Stimulated activated CD8-positive, alpha-beta memory T cell treated with anti-CD3 and anti-CD28 coated beads, Interleukin-4, amount 100 ng/mL, for 4 hours (primary cell): ENCODE measurements at places on chromosomes 16 and 17.

GRCh38 chr17:17001874-17002520, 30.1 kb upstream of the TNFRSF13B start:
- DNase-seq, result peak; percentile 48

GRCh38 chr16:63453261-63453660, 1417.0 kb upstream of the CDH8 start:
- no peak for DNase-seq

GRCh38 chr17:43338886-43339516, 59.8 kb upstream of the ARL4D start:
- peak; percentile 35 for DNase-seq

GRCh38 chr16:55735120-55735781, 79.5 kb downstream of the SLC6A2 start:
- no peak for DNase-seq

DNA sequence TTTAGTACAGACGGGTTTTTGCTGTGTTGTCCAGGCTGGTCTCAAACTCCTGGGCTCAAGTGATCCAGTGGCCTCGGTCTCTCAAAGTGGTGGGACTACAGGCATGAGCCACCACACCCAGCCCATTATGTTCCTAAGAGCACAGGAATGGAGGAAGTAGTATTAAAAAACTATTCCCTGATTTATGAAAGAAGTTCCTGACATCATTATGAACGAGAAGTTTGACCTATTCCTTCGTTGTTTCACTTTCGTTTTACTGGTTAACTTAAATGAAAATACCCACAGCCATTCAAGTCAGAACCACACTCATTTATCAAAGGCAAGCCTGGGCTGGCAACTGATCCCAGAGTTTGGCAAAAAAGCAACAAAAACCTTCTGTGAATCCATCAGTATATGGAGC, 13.5 kb upstream of the CBX4 start:
- no peak for DNase-seq

DNA sequence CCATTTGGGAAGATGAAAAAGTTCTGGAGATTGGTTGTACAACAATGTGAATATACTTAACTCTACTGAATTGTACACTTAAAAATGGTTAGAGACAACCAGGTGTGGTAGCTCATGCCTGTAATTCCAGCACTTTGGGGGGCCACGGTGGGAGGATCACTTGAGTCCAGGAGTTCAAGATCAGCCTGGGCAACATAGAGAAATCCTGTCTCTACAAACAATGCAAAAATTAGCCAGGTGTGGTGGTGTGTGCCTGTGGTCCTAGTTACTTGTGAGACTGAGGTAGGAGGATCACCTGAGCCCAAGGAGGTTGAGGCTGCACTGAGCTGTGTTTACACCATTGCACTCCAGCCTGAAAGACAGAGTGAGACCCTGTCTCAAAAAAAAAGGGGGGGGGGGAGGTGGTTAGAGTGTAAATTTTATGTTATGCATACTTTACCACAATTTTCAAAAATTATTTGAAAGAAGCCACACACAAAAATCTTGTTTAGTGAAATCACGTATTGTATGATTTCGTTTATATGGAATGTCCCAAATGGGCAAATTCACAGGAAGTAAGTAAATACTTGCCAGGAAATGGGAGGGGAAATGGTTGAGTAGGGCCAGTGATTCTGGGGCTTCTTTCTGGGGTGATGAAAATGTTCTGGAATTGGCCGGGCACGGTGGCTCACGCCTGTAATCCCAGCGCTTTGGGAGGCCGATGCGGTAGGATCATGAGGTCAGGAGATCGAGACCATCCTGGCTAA, 37.1 kb upstream of the AMZ2 start:
- DNase-seq, result no peak

DNA sequence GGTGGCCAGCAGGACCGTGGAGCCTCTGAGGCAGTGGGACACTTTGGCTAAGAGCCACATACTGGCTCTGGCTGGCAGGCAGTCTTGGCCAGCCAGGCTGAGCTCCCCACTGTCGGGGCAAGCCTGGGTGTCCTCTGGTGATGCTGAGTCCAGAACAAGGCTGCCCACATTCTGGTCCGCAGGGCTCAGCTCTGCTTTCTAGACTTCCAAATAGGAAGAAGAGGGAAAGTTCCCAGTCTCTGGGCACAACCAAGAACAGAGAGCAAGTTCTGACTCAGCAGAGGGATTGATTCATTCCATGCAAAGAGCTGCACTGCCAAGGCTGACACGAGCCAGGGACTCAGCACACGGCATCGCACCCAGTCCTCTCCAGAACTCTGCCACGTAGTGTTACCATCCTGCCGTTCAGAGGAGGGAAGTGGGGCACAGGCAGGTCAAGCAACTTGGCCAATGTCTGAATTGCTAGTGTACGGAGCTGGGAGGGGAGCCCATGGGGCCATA, 58.9 kb downstream of the NOS2 start:
- DNase-seq, result no peak

DNA sequence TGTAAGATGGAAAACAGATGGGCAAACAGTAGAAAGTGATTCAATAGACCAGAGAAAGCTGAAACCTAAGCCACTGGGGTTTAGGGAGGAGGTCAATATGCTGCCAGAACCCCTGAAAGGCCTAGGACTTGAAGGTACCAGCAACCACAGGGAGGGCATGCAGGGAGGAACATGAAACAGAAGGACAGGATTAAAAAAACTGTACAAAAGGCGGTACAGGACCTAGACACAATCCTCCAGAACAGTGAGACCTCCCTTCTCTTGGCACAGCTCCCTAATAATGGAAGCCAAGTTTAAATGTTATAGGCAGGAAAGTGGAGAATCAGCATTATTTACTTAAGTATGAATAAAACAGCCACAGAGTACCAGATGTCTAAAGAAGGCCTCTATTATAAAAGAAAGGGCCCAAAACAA, 105.5 kb downstream of the SPAG9 start:
- no peak for DNase-seq

- DNase-seq, result no peak
Measured at GRCh38 chr16:82119405-82119804, 50.6 kb downstream of the MPHOSPH6 start.

DNA sequence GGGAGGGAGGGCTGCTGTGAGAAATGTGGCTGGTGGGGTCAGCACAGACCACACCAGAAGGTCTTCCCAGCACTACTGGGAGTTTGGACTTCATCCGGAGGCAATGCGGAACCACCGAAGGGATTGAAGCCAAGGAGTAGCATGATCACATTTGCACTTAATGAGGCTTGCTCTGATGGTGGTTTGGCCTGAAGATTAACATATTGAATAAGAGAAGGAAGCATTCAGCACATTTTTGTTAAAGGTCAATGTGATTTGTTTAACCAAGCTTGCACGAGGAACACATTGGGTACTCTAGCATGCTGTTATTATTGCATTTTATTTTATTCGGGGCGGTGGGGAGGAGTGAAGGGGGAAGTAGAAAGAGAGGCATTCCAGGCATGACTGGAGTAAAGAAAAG, 378.6 kb downstream of the UTP18 start:
- no peak for DNase-seq

DNA sequence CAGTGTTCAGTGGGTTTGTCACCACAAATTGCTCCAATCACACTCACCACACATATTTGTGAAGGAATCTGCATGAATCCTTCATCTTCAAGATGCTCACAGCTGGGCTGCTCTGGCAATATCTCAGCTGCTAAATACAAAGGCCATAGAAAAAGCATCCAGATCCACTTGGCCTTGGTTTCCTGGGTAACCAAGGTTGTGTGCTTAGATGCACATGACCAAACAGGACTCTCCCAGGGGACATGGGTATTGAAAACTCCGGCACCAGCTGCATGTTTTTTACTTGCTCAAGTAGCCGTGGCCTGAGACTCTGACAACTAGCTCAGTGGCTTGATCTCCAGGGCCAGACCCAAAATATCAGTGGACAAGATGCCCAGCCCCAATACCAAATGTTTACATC, 131.3 kb downstream of the CBLN1 start:
- DNase-seq, result no peak

DNA sequence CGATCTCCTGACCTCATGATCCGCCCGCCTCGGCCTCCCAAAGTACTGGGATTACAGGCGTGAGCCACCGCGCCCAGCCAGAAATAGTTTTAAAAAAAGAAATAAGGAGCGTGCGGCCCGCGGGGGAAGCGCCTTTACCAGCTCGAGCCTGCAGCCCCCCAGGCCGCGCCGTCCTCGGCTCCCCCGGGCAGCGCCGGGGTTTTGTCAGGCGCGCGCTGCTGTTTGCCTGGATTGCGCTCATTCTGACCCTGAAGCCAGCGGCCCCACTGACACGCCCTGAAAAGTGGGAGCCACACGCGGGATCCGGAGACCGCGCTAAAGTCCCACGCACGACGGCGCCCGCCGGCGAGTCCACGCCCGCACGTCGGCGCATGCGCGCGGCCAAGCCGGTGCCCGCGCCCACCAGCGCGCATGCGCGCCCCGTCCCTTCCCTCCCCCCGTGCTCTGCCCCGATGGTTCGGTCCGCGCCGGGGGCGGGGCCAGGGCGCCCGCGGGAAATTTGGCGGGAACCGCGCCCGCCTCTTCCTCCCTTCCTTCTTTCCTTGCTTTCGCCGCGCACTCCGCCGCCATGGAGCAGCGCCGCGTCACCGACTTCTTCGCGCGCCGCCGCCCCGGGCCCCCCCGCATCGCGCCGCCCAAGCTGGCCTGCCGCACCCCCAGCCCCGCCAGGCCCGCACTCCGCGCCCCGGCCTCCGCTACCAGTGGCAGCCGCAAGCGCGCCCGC, at the start of gene CDT1:
Gene CDT1 (plus strand): TSS at position 526 of the 724 bp plus-strand sequence. CDS start 43 bp downstream, at position 569.
- peak; percentile 67 for DNase-seq

DNA sequence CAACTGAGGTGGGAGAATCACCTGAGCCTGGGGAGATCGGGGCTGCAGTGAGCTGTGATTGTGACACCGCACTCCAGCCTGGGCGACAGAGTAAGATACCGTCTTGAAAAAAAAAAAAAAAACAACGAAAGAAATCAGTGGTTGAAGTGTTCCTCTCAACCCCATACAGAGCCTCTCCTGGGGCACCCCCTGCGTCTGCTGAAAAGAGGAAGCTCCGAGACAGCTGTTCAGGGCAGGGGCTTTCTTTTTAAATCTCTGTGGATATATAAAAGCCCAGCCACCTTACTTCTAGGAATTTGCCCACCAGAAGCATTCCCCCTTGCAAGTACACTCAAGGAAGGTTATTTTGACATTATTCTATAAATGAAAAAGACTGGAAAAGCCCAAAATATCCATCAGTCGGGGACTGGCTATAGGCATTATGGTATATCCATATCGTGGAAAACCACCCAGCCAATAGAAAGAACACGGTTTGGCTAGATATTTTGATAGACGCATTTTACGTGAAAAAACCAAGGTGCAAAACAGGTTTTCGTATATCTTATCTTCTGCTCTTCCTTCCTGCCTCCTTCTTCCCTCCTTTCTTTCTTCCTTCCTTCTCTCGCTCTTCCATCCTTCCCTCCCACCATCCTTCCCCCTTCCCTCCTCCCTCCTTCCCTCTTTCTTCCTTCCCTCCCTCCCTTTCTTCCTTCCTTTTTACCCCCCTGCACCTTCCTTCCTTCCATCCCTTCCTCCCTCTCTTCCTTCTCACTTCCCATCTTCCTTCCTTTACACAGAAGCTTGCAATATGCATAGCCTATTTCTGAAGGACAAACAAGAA, 9.2 kb upstream of the CCL22 start:
- DNase-seq, result no peak

DNA sequence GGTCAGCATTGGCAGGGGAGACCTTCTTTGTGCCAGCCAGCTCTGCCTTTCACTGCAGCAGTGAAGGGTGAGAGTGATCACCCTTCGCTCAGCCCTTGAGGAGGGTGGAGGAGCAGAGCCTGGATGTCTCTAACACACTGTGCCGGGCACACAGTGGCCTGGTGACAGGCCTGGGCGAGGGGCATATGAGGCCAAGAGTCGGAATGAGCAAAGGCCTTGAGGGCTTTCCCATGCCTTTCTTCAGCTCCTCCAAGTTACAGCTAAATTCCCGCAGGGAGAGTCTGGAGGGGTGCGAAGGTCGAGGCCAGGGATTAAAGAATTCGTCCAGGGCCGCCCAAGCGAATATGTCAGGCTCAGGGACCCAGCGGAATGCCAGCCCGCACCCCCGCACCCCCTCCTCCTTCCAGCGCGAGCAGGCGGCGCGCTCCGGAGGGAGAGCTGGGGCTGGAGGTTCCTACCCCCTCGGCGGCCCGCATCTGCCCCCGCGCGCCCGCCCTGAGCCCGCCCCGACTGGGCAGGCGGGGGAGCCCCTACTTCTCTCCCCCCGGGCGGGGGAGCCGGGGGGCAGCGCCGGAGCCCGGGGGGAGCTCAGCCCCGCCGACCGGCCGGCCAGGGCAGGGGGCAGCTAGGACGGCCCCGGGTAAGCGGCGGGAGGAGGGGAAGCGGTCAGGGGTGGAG, at the start of gene RASL10B:
Gene RASL10B (plus strand): TSS at position 401 of the 678 bp plus-strand sequence. CDS start 3,546 bp downstream, outside the sequence.
- no peak for DNase-seq

GRCh38 chr17:31266042-31266441, 31.0 kb downstream of the OMG start:
- DNase-seq, result no peak

GRCh38 chr16:79100447-79100846, 500.1 kb downstream of the MAF start:
- no peak for DNase-seq

GRCh38 chr16:78443542-78444364, 344.3 kb downstream of the WWOX start:
- no peak for DNase-seq

DNA sequence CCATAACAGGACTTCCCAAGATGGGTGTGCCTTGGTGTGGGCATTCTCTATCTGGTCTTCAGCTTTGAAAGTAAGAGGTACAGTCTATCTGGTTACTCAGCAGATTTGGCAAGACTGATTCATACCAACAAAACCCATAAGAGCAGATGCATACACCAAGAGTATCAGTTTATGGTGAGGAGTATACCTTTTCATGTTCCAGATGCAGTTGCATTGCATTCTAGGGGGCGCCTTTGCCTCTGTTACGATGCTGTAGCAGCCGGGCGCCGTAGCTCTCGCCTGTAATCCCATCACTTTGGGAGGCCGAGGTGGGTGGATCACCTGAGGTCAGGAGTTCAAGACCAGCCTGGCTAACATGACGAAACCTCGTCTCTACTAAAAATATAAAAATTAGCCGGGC, 31.1 kb upstream of the CARMIL2 start:
- DNase-seq, result no peak

DNA sequence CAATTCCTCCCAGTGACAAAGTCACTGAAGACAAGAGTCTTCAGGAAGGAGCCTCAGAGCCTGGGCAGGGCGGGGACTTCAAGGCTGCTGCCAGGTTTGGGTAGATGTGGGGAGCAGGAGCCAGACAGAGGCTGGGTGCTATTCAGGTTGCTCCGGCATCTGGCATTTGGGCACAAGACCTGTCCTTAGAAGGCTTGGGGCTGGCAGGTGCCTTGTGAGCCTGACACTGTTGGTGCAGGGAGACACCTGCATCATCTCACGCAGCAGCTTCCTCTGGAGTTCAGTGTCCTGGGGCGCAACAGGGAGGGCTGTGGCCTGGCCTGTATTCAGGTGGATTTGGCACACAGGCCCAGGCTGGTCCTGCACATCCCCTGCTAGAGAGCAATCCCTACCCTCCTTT, 65.0 kb downstream of the MPRIP start:
- DNase-seq, result no peak

DNA sequence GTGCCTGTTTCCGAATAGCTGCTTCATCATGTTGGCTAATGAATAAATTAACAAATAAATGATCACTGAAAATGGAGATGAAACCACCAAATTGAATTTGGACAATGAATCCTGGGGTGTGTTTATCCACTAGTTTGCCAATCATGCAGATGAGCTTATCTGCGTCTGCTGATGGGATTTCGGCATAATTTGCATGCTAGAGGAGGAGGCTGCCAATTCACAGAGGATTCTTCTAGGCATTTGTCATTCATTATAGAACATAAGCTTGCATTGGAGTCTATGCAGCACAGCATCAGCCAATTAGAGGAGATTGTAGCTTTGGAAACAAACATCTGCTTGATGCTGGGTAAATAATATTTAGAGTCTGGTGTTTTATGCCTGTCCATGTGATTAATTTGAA, 123.1 kb downstream of the NPIPB5 start:
- no peak for DNase-seq
